ENCODE measurements at places on chromosomes 11 and 22. TPM values are rescaled to one million over a fixed set of nuclear protein-coding genes. Genes with fewer than 3 reads are reported as not detected.

The GDPD4 gene
- total RNA-seq: not detected

DNA sequence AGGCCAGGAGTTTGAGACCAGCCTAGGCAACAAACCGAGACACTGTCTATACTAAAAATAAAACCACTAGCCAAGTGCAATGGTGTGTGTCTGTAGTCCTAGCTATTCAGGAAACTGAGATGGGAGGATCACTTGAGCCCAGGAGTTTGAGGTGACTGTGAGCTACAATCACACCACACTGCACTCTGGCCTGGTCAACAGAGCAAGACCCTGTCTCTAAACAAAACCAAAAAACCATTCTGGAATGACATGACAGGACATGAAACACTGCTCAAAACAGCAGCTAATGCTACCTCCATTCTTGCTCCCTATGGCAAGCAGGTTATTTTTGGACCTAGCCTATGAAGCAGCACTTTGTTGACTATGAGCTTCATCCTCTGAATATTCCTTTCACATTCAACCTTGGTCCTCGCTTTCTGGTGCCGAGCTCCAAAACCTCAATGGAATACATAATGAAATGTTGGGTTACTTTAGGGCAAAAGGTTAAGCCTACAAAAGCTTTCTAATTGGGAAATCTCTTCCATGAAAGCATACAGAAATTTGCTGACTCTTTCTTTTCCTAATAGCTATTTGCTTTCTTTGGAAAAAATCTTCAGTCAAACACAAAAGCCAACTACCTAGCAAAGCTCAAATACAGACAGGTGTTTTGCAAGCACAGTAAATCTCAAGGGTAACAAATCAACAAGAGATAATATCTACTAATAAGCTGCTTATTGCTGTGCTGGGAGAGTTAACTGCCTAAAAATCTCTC is 21.1 kb downstream of the SIK3 start:
- DNase-seq: peak; percentile 18

The OR51B5 gene
- 0.21 TPM for total RNA-seq

GRCh38 chr11:66313321-66314185 is 3.3 kb downstream of the CD248 start:
- DNase-seq: no peak

The GVQW3 gene
- 2.4 TPM for total RNA-seq

The KRTAP5-2 gene
- not detected for total RNA-seq

- DNase-seq: peak; percentile 77
Measured at GRCh38 chr11:75558939-75559843, 2.9 kb upstream of the SERPINH1 start.

The EHD1 gene
- total RNA-seq: 58.0 TPM

The CD151 gene
- total RNA-seq: 1,201 TPM

- no peak for DNase-seq
Measured at GRCh38 chr11:106311531-106312230, 234.2 kb downstream of the AASDHPPT start.

DNA sequence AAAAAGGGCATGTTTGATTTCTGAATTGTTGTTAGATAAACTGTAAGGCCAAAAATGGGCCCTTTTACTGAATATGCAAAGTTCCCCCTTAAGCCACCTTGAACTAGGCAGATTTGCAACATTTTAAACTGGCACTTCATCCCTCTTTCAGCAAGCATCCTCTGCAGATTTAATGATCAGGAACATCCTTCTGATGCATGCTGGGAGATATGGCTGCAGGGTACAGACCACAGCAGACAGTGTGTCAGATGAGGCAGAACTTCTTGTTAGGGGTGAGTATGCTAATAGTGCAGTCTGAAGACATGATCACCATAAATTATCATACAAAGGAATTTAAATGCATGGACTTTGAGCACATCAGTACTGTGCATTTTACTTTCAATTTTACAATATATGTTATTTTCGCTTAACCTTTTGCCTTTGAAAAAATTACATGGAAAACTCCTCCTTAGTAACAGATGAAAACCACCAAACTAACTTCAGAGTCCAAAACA is 462.5 kb upstream of the ARHGAP42 start:
- DNase-seq: no peak

GRCh38 chr11:32088117-32088941 is 2.5 kb upstream of the RCN1 start:
- DNase-seq: peak; percentile 87

- peak; percentile 90 for DNase-seq
Measured at GRCh38 chr11:10351765-10352641, 47.1 kb downstream of the ADM start.

DNA sequence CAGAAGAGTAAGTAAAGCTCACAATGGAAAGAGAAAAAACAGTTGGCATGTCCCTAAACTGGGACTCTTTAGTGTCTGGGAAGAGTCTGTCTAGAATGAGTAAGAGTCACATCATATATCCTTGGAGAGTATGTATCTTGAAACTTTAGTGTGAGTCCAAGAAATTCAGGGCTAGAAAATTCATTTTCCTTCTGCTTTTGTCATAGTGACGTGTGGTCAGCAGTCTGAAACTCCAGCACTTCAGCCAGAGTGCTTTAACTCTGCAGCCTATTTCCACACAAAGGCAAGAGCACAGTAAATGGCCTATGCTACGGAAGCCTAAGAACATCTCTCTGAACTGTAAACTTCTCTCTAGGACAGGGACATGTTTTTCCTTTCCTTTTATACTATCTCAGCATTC is 174.1 kb downstream of the FAM181B start:
- no peak for DNase-seq

- DNase-seq: peak; percentile 2
Measured at GRCh38 chr11:20731676-20732215, 62.4 kb downstream of the NELL1 start.

- DNase-seq: no peak
Measured at GRCh38 chr11:84871116-84871515, 756.0 kb downstream of the DLG2 start.

DNA sequence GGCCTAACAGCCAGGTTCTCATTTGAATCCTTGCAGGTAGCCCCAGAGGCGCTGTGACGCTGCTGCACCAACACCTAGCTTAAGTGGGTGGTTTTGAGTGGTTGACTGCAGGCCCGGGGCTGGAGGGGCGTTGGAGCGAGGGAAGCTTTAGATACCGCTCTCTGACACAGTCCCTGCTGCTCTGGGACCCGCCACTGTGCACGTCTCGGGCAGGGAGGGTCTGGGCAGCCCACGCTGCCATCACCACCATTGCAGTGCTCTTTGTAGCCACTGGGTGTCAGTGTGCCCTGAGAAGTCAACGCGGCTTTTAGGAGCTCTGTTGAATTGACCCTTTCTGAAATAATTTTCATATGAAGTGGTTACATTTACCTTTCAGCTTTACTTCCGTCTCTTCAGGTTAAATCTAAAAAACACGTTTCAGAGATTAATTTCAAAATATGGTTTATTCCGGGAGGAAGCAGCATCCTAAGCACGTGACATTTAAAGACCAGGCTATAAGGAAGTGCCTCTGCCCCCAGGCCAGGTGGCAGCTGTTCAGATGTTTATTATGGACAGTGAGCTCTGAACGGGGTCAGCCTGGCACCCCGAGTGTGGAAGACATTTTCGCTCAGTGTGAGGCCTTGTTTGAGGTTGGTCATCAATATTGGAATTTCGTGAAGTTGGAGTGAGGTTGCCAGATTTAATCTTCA is 30.9 kb upstream of the PARVB start:
- peak; percentile 59 for DNase-seq

The FADD gene
- 16.5 TPM for total RNA-seq

GRCh38 chr22:23525510-23525909 is 54.6 kb downstream of the IGLL1 start:
- DNase-seq: no peak

GRCh38 chr11:48129697-48130395 is 86.8 kb upstream of the OR4B1 start:
- DNase-seq: no peak

- no peak for DNase-seq
Measured at GRCh38 chr11:7427733-7428132, 57.6 kb upstream of the OLFML1 start.

DNA sequence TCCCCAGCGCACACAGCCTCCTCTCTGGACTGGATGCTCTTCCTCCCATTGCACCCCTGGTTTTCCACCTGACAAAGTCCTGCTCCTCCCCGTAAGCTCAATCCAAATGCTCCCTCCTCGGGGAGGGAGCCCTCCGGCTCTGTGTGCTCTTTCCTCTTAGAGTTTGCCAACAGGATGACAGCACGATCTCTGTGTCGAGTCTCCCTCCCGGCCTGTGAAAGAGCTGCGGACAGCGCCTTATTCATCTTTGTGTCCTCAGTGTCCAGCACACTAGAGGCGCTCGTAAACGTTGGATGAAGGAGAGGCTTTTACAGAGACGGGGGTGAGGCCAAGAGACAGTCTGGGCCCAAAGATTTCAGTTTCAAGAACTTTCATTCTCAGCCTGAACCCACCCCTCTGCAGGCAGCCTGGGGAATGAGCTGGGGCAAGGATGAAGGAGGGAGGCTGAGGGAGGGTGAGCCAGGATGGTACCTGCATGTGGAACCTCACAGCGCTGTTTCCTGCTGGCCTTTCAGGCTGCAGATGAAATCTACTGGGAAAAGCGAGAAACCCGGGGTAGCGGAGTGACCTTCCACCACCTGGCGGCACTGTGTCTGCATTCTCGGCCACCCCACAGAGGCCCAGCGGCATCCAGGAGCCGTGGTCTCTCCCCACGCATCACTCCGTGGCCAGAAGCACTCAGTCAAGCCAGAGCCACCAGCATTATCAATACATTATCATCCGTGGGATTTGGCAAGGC is 8.5 kb upstream of the TMPRSS4 start:
- no peak for DNase-seq

The OTOG gene
- total RNA-seq: 0.10 TPM

- peak; percentile 76 for DNase-seq
Measured at GRCh38 chr11:65911682-65912568, 6.9 kb downstream of the C11orf68 start.

The MS4A15 gene
- not detected for total RNA-seq

- DNase-seq: no peak
Measured at GRCh38 chr11:27095059-27095458, 54.4 kb downstream of the BBOX1 start.

DNA sequence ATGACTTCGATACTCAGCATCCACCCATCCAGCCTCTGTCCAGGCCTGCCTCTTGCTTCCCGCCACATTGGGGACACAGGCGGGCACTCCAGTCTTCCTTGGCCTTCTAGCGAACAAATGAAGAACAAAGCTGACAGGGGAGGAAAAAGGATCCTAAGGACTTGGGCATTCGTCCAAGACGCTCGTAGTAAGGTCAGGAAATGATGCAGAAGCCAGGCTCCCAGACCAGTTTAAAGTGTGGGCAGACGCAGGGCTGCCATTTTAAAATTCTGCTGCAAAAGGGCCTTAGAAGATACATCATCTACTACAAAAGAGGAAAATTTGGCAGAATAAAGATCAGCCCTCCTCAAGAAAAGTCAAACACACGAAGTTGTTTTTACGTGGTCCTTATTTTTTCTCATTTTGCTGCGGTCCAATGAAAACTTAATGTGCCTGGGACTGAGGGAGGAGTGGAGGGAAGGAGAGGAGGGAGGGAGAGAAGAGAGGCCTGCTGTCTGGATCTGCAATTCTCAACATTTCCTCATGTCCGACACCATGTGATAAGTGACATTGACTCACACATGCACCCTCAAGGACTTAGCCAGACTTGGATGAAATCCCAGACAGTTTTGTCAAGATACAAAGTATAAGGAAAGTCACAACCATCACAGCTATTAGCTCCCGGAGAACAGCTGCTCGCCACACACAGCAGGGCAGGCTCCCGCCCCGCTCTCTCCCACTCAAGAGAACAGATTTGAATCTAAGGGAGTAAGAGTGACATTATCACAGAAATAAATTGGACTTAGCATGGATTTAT is 5.7 kb downstream of the DNAL4 start:
- DNase-seq: peak; percentile 98

DNA sequence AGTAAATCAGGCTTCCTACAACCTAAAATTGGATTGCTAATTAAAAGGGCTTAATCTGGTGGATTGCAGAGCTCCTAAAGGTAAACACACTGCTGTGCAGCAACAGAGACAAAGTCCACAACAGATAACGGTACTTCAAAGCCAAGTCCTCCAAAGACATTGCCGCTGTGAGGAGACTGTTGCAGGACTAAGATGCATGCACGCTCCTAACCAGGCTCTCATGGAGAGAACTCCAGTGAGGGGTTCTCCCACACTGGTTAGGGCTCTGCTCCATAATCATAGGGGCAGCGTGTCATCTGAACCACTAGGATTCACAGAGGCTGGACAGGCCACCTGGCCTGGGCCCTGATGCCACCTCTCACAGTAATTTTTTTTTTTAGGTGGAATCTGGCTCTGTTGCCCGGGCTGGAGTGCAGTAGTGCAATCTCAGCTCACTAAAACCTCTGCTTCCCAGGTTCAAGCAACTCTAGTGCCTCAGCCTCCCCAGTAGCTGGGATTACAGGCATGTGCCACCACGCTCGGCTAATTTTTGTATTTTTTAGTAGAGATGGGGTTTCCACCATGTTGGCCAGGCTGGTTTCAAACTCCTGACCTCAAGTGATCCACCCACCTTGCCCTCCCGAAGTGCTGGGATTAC is 56.9 kb upstream of the ARFGAP3 start:
- no peak for DNase-seq

GRCh38 chr11:2746401-2747247 is 46.8 kb upstream of the KCNQ1OT1 start:
- no peak for DNase-seq

All from myocyte (in vitro differentiated cells).